Activated CD4-positive, alpha-beta memory T cell treated with anti-CD3 and anti-CD28 coated beads for 36 hours (primary cell): ENCODE measurements at places on chromosomes 5 and 9. TPM values are rescaled to one million over a fixed set of nuclear protein-coding genes. Genes with fewer than 3 reads are reported as not detected.

MIGA2 gene
- 26.1 TPM for total RNA-seq

SYK gene
- not detected for total RNA-seq

ANKH gene
- 123 TPM for total RNA-seq

CAVIN4 gene
- total RNA-seq: 0.07 TPM

GNG10 gene
- 21.7 TPM for total RNA-seq

TAL2 gene
- not detected for total RNA-seq

STPG3 gene
- not detected for total RNA-seq

ICE1 gene
- 25.5 TPM for total RNA-seq

KCTD16 gene
- 0.24 TPM for total RNA-seq

GRXCR2 gene
- total RNA-seq: not detected

DNA sequence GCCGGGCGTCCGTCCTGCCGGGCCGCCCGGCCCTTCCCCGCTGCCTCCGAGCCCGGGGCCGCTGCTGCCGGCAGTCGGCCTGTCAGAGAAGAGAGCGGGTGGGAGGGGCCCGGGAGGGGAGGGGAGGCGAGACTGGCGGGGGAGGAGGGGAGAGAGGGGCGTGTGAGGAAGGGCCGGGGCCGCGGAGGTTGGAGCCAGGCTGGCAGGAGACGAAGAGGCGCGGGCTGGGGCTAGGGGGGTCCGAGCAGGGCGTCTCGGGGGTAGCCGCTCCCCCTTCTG, 570 bp downstream of the CREBRF start:
- no peak for DNase-seq

- DNase-seq: peak; percentile 52
Observed at GRCh38 chr9:91500509-91501014, 76.9 kb upstream of the NFIL3 start.

DNA sequence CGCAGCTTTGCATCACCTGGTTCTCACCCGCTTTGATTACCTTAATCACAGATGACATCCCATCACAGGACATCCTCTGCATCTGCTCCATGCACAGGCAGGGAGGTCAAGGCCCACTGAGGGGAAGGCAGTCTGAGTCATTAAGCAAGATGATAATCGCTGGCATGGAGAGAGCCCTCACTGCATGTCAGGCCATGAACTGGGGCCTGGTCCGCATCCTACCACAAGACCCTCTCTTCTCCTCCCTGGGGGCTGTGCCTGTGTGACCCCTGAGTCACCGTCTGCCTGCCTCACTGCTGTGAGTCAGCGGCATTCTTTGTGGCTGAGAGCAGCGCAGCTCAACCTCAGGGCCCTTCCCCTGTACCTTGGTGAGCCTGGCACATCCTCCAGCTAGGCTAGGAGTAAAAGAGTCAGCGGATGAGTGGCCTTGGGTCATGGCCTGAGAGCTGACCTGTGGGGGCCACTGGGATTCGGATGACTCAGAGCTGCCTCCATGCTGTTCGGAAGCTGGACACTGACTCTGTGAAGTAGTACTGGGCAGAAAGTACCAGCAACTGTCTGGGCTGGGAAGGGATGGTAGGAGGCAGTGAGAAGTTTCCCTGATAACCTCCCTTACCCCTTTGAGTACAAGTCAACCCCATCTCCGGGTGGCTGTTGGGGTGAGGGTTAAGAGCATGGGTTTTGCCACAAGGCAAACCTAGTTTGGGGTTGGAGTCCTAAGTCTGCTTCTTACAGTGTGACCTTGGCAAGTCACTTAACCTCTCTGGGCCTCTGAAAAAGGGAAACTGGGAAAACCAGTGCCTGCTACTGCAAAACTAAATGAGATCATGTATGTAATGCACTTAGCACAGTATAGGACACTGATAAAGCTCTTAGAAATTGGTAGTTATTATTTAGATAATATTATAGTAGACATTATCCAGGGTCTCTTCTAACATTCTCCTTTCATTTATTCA, 14.6 kb upstream of the ARSI start:
- DNase-seq: peak; percentile 22

- peak; percentile 24 for DNase-seq
Observed at GRCh38 chr9:86637515-86637914, 283.3 kb upstream of the TUT7 start.

GRCh38 chr5:72559866-72560766, 52.9 kb upstream of the ZNF366 start:
- DNase-seq: no peak

DNA sequence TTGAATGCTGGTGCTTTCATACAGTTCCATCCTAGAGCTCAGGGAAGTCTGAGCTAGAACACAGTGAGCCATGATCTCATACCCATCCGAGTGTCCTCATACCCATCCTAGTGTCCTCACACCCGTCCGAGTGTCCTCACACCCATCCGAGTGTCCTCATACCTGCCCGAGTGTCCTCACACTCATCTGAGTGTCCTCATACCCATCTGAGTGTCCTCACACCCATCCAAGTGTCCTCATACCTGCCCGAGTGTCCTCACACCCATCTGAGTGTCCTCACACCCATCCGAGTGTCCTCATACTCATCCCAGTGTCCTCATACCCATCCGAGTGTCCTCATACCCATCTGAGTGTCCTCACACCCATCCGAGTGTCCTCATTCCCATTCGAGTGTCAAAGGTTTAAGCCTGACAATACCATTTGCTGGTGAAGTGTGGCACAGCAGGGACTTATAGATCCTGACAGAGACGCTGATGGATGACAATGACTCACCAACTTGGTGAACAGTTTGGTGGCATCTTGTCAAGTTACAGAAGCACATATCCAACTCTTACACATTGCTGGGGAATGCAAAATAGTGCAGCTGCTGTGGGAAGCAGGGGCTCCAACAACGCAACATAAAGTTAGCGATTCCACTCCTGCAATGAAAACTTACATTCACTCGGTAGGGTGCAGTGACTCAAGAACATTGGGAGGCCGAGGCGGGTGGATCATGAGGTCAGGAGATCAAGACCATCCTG, 77.0 kb upstream of the COL5A1 start:
- no peak for DNase-seq

GRCh38 chr9:98191671-98192502, 550 bp downstream of the CORO2A start:
- DNase-seq: peak; percentile 46

DNA sequence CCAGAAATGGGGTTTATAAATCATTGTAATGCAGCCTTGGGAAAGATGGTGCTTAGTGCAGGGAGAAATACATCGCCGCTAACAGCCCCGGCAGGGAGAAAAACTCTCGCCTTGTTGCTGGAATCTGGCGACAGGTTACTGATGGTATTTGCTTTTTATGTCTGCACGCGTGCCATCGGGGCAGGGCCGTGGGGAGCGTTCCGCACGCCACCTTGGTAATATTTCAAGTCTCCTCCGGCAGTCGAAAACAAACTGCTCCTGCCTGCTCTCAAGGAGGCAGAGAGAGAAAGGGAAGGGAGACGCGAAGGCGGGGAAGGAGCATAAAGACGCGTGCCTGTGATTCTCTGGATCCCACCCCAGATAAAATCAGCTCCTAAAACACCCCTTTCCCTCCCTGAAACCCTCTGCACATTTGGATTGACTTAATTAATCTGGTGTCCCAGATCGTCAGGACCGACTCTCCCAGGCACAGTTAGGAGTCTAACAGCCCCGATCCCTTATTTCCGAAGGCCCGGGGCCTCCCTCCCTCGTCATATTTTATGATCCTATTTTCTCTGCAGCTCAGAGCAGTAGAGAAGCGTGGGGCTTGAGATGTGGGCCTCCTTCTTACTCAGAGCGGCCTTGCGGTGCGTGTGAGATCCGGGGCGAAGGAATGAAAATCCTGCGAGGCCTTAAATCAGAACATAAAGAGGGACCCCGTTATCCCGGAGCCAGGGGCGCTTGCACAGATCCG, 47.7 kb downstream of the CFAP77 start:
- no peak for DNase-seq

DNA sequence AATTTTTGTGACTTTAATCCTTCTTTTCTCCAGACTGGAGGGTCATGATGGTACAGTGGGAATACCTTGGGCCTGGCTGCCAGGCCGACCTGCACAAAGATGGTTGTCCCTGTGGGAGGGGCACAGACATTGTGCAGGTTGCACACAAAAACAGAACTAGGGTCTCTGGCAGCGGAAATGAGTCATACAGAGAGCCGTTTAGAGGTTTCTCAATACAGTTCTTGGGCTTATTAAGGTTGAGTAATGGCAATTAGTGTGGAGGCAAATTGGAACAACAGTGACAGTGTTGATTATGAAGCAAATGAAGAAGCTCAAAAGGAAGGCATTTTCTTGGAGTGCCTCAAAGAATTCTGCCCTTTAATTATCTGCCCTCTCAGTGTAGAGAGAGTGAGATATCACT, 173.6 kb downstream of the TENT4A start:
- no peak for DNase-seq

GRCh38 chr5:72482046-72482445, 25.2 kb downstream of the ZNF366 start:
- DNase-seq: no peak

- no peak for DNase-seq
Observed at GRCh38 chr5:14258840-14259239, 115.7 kb downstream of the TRIO start.

- DNase-seq: no peak
Observed at GRCh38 chr9:69740872-69741505, 18.8 kb downstream of the PTAR1 start.

GRCh38 chr5:167804512-167805220, 486.8 kb upstream of the WWC1 start:
- no peak for DNase-seq

DNA sequence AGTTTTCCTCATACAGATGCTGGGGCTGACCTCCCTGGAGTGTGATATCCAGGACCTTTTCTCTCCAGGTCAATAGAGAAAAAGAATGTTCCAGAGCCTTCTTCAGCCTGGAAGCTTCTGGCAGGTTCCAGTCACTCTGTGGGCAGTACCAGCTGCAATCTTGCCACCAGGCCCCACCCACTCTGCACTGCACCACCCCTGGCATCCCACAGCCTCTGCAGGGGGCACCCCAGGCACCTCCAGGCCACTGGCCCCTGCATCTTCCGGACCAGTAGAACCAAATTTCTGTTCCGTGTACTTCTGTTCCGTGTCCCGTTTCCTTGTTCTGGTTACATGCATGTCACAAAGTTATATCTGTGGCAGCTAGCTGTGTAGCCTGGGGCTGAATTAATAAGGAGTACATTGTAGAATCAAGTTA, 83.3 kb upstream of the ZBTB43 start:
- DNase-seq: peak; percentile 35

GRCh38 chr5:149831492-149831891, 101.4 kb downstream of the PPARGC1B start:
- peak; percentile 73 for DNase-seq

DNA sequence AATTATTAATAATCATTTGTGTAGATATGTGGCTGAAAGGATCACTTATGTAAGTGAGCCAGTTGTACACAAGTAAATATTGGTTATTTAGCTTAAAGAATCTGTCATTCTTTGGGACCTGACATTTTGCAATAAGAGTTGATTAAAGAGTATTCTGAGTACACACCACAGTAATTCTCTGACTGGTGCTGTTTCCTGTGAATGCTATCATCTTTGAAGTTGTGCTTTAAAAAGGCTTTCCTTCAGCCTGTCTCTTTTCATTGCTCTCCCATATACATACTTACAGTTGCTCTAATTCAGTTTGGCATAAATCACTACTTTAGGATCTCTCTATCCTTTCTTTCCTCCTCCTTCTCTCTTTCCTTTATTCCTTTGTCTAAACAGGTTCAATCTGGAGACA, 8.7 kb upstream of the CSNK1G3 start:
- DNase-seq: no peak

GRCh38 chr5:141848744-141849414, 29.3 kb downstream of the PCDH1 start:
- DNase-seq: peak; percentile 63

DNA sequence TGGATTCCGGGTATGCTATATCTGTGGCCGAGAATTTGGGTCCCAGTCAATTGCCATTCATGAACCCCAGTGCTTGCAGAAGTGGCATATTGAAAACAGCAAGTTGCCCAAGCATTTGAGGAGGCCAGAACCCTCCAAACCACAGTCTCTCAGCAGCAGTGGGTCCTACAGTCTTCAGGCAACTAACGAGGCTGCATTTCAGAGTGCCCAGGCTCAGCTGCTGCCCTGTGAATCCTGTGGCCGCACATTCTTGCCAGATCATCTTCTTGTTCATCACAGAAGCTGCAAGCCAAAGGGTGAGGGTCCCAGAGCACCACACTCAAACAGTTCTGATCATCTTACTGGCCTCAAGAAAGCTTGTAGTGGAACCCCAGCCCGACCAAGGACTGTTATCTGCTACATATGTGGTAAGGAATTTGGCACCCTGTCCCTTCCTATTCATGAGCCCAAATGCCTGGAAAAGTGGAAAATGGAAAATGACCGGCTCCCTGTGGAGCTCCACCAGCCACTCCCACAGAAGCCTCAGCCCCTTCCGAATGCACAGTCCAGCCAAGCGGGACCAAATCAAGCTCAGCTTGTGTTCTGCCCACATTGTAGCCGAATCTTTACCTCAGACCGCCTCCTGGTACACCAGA, 23.0 kb downstream of the ZNF474 start:
- DNase-seq: no peak

- DNase-seq: no peak
Observed at GRCh38 chr9:131827821-131828369, 88.0 kb upstream of the RAPGEF1 start.

DNA sequence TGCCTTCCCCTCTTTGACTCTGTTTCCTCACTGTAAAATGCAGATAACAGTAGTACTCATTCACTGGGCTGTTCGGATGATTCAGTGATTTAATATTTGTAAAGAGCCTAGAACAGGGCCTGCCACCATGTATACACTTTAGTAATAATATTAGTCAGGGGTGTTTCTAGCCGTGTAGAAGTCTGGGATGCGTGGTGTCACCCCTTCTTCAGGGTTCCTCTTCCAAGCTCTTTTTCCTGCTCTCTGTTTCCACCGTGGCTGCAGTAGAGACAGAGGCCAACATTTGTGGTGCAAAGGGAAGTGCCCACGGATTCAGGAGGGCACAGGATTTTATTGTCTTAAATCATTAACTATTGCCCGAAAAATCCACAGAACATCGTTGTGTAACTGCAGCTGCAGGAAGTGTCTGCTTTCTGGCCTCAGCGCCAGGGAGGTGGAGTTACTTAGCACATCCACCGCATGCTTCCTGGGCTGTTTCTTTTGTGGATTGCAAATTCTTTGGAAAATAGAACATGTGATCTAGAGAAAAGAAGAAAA, 61.7 kb downstream of the TRIO start:
- no peak for DNase-seq

GRCh38 chr9:4499917-4500316, 9.6 kb downstream of the SLC1A1 start:
- DNase-seq: no peak

DNA sequence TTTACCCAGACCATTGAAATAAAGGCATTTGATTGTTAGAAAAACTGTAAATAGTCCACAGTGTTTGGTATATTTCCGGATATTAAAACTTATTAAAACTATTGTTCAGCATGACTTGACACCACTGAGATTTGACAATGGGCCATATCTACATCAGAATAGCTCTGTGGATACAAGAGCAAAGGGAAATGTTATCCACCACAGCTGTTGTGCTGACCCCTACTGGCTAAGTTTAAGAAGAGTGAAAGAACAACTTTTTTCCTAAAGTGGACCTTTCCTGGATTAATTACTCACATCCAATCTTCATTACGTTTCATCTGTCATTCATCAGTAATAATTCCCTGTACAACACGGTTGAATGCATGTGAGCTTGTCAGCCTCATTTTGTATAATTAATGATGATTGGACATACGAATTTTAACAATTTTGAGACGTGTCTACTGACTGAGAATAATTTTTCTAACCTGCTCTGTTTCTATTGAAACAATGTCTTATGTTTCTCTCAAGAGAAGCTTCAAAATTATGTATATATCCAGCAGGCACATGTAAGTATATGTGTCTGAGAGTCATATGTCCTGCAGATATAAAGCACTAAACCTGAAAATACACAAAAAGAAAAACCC, 1952.6 kb downstream of the MAT2B start:
- no peak for DNase-seq
